Activated naive CD4-positive, alpha-beta T cell (primary cell): ENCODE measurements at places on chromosomes 16 and 17.

DNA sequence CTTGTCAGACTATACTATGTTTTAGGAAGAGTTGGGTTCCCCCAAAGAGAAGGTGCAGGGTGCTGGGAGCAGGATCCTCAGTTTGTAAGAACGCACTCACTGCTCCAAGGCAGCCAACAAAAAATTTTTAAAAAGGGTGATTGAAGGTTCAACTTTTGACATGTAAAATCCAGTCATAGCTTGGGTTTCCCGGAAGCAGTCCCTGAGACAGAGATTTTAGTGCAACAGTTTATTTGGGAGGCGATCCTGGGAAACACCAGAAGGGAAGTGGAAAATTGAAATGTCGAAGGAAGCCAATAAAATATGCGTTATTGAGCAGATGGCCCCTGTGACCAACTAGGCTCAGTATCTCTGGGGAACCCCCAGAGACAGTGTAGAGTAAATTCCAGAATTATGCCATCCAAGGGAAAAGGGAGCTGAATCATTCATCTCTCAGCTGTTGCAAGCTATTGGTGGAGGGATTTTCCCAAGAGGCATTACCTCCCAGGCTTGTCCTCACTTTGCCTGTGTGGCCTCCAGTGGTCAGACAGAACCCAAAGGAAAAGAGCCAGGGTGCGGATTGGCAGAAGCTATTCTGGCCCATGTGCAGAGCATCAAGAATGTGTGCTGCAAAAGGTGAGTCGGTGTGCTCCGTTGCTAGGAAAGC is 72.9 kb downstream of the HS3ST3B1 start:
- DNase-seq: no peak

DNA sequence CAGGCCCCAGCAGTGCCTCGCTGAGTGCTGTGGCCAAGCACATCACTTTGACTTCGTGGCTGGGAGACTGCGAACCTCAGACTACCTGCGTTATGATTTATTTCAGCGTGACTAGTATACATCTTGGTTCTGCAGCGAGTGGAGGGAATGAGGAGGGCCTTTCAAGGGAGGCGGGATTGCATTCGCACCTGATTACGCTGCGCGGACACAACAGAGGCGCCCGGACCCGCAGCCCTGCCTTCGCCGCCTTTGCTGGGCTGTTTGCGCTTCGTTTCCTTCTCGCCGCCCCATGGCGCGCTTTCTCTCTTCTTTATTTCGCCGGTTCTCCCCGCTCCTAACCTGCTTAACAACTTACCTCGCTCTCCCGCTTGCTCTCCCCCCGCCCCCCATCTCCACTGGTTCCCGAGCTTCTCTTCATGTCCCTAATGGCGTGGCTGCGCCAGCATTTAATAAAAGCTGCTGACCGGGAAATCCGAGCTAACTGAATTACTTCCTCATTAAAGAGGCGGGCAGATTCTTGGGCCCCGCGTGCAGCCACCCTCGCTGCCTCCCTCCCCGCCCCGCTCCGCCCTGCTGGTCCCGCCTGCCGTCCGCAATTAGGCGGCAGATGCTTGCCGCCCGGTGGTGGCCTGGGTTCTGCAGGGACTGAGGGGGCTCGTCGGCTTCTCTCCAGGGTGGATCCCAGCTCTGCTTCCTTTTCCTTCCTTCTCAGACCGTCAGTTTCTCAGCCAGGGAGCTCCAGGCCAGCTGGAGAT is 257.6 kb upstream of the SDK2 start:
- DNase-seq: no peak

- no peak for DNase-seq
Observed at GRCh38 chr16:90057738-90058173, 19.4 kb downstream of the PRDM7 start.

- no peak for DNase-seq
Observed at GRCh38 chr16:67648088-67648763, 3.3 kb downstream of the CARMIL2 start.

DNA sequence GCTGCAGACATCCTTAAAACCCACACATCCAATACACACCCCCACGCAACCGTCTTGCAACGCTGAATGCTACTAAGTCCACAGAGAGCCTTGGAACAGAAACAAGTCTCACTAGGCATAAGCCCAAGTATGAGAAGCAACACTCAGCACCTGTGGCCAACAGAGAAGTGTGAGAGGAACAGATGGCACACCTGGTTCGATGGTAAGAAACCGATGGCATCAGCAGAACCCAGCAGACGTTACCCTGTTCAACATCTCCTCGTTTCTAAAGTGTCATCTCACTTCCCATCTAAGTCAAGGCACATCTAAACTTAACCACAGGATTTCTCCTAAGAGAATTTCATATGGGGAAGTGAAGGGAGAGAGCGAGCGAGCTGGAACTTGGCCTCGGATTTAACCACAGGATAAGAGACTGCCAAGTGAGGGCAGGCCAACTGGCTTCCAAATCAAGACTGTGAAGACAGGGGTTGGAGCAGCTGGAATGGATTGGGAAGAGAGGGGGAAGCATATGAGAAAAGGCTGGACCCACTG is 41.0 kb downstream of the NXPH3 start:
- no peak for DNase-seq

- DNase-seq: no peak
Observed at GRCh38 chr16:68073902-68074760, 11.0 kb upstream of the NFATC3 start.

GRCh38 chr17:6580625-6581024 is 24.3 kb upstream of the PITPNM3 start:
- no peak for DNase-seq

DNA sequence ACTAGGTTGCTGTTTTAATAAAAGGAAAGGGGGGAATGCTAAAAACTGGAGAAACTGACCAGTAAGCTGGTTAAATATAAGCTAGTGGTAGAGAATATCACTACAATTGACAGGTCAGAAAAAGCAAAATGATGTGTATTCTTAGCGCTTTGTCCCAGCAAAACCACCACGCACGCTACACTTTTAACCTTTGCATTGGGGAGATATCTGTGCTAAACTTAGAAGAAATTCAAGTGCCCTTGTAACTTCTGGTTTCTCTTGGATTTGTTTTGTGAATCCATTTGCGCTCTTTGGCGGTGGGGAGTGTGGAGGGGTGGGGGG is 1.4 kb downstream of the GAN start:
- DNase-seq: no peak
